Tracheal epithelial cell (primary cell): ENCODE measurements at places on chromosomes 11 and 22. TPM values are rescaled to one million over a fixed set of nuclear protein-coding genes. Genes with fewer than 3 reads are reported as not detected.

Gene PRR5
- total RNA-seq: 13.7 and 17.1 TPM in 2 replicates

Gene SLC6A5
- total RNA-seq: not detected in 2 replicates

Gene OTOG
- under 0.01 TPM in 1 of 2 replicates, not detected in the other for total RNA-seq

Gene OR52E8
- total RNA-seq: not detected in 2 replicates
